ENCODE measurements at places on chromosomes 2 and 18.

- DNase-seq = no peak
These were observed 72.0 kb upstream of the AFF3 start for GRCh38 chr2:100214265-100214971.

- DNase-seq = no peak
These were observed 21.3 kb downstream of the XRCC5 start for GRCh38 chr2:216130346-216130971.

DNA sequence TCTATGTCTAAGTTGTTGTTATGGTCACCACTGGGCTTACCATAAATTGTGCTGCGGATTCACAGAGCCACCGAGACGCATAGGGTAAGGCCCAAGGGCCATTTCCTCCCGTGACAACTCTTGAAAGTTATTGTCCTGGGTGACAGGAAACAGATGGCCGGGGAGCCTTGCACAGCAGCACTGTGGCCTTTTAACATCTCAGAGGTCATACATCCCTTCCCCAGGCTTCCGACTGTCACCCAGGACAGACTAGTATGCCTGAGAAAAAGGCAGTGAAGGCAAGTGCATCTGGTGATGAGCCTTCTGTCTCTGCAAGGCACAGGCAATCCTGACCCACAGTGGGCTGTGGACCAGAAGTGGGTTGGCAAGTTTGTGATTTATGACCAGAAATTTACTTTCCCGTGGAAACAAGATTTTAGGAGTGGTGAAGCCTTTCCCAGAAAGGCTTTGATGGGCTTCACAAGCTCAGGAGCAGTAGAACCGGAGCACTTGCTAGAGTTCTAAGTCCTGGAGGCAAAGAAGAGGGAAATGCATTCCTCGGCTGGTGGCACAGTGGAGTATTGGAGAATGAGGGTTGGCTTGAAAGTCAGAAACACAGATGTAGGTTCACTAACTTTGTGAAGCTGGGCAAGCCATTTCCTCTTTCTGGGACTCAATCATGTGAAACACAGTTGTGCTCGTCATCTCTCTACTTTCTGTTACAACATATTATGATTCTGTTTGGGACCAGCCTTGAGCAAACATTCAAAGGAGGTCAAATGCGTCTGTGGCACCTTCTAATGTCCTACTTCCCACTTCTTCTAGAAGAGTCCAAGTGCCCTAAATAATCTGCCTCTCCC is 2.0 kb upstream of the CAPN14 start:
- peak; percentile 5 for DNase-seq

DNA sequence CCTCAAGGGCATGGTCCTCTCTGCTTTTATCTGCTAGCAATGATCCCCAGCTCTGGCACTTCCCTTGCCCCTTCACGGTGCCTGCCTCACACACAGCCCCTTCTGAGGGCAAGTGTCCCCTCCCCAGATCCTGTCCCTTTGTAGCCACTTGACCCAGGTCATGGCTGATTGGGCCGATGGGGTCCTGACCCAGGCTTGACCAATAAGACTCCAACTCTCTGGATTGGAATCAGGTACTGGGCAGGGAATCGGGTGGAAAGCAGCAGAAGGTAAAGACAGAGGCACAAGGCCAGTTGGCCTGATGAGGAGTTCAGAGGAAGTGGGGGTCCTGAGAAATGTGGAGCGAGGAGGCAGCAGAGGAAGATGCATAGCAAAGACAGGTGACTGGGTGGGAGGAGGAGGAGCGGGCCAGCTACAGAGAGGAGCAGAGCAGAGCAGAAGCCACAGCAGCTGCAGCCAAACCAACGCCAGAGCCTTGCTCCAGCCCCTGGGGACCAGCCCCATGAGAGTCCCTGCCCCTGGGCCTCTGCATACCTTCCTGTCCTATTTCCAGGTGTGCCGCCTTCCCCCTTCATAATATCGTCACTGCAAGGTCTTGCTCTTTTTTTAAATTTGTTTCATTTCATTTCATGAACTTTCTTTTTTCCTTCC is 39.1 kb downstream of the CAPN13 start:
- no peak for DNase-seq

GRCh38 chr2:238790126-238790832 is 57.6 kb upstream of the TWIST2 start:
- no peak for DNase-seq

- no peak for DNase-seq
These were observed 95.3 kb upstream of the GLS start for GRCh38 chr2:190785334-190785733.

DNA sequence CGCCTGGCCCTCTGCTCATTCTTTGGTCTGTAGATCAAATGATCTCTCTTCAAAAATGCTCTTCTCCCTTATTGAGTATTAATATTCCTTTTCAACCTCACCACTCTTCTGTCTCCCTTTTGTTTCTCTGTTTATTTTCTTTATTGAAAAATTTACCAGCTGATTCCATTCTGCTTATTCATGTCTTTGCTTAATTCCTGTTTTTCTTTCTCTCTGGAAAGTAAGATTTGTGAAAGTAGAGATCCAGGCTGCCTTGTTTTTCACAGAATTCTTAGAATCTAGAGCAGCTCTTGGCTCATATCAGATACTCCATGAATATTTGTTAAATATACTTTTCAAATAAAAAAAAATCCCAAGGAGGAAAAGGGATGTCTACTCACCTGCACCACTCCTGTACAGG is 157.0 kb downstream of the DOCK10 start:
- no peak for DNase-seq

DNA sequence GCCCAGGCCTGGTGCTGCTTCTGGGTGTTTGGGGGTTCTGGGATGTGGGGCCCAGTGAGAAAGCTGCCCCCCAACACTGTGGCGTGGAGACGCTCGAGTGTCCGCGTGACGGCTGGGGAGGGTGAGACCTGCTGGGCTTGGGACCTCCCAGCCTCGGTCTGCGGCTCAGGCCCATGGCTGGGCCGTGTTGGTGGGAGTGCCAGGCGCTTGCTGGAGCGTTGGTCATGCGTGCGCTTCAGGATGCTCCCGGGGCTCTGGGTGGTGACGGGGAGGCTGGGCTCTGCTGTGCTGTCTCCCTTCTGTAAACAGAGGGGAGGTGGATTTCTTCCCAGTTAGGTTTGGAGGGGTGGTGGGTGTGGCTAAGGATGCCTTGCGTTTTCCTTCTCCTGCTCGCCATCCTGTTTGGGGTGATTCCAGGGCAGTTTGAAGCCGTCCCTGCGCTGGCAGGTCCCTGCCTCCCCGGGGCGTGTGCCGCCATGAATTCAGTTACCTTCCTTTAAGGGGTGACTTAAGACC is 606 bp downstream of the GAL3ST2 start:
- DNase-seq = no peak

GRCh38 chr18:58863539-58864145 is 1.0 kb upstream of the ZNF532 start:
- no peak for DNase-seq

GRCh38 chr2:5666798-5667197 is 25.4 kb upstream of the SOX11 start:
- no peak for DNase-seq

Measured in NCI-H460 (cell line).